ENCODE measurements at places on chromosomes 13 and 19.

DNA sequence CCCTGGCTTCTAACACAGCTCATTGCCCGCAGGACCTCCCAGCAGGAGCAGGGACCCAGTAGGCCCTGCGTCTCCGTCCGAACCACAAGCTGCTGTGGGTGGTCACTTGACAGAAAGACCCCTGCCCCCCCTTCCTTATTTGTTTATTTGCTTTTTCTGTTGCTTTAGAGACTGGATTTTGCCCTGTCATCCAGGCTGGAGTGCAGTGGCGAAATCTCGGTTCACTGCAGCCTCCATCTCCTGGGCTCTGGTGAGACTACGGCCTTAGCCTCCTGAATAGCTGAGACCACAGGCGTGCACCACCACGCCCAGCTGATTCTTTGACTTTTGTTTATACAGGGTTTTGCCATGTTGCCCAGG lies 7.6 kb upstream of the PTBP1 start:
- no peak for DNase-seq

- DNase-seq: no peak
Measured at GRCh38 chr13:29785978-29786377, 64.4 kb downstream of the UBL3 start.

DNA sequence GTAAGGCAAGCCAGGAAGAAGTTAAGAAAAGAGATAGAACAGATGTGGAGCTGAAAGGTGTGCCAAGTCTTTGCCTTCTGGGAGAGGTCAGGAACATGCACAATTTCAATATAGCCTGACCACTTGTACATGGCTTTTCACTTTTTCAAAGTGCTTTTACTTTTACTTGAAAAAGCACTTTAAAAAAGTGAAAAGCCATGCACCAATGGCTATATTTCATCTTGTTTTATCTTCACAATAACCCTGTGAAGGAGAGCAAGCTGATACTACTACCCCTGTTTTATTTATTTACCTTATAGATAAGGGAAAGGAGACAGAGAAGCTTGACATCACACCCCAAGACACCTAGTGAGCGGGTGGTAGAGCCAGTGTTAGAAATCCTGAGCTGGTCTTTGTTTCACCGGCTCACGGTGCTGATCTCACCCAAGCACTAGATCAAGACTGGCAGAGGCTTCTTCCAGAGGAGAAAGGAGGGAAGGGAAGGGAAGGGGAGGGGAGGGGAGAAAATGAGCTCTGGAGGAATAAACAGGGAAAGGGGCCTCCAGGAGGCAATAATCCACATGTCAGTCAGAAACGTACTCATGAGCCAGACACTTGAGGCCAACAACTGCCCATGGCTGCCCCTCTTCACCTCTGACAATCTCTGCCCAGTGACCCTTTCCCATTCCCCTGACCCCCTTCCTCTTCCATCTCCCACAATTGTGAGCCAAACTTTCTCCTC lies 455.4 kb downstream of the FOXO1 start:
- no peak for DNase-seq

- DNase-seq: no peak
Measured at GRCh38 chr19:5607318-5608275, 15.0 kb downstream of the SAFB2 start.

Measured in activated naive CD4-positive, alpha-beta T cell (primary cell).